ENCODE measurements at places on chromosomes 6 and 20.

GRCh38 chr20:50107086-50107660 lies 5.8 kb downstream of the UBE2V1 start:
- no peak for DNase-seq

- DNase-seq = no peak
Observed at GRCh38 chr20:59618131-59618530, 13.8 kb downstream of the PHACTR3 start.

DNA sequence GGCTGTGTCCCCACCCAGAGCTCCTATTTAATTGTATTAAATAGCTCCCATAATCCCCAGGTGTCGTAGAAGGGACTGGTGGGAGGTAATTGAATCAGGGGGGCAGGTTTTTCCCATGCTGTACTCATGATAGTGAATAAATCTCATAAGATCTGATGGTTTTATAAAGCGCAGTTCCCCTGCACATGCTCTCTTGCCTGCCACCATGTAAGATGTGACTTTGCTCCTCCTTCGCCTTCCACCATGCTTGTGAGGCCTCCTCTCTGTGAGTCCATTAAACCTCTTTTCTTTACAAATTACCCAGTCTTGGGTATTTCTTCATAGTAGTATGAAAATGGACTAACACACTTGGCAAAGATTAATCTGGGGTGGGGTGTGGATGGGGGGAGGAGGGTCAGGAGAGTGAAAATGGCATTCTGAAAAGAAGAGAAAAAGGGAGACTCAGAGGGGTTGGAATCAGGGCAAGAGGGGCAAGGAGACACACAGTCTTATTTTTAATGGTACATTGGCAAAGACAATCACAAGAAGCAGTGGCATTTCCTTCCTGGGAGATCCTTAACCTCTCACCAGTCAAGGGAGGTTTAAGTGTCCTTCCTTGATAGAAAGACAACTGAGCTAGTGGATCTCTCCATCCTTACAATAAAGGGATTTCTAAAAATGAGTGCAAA lies 37.5 kb upstream of the NOX3 start:
- DNase-seq = no peak

- DNase-seq = no peak
Observed at GRCh38 chr6:152957796-152958195, 25.0 kb downstream of the FBXO5 start.

- DNase-seq = no peak
Observed at GRCh38 chr6:99613705-99614429, 7.2 kb downstream of the PRDM13 start.

- no peak for DNase-seq
Observed at GRCh38 chr6:148758492-148758891, 11.7 kb downstream of the UST start.

- DNase-seq = peak; percentile 62
Observed at GRCh38 chr6:81553216-81553615, 199.3 kb downstream of the TENT5A start.

DNA sequence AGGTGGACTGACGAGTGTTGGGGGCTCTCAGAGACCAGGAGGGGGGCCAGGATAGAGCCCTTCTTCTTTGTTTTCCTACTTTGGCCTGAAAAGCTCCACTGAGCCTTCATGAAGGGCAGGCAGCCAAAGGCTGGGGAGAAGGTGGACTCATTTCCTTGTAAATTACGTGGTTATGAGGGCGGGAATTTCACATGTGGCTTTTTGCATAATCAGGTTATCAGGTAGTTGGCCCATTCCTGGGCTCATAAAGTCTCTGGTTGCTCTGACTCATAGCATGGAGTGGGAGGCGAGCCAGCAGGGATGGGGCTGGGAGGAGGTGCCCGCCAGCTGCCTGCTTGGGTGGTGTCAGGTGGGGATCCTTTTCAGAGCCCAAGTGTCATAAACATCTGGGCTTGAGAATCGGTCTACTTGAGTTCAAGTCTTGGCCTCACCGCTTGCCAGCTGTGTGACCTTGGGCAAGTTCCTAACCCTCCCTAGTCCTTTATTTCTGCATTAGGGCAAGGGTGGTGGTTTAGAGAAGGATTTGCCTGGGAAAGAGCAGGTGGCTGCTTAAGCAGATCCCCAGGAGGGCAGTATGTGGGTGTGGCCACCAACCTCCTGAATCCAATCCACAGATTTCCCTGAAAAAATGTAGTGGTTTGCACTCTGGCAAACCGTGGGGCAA lies 26.5 kb upstream of the RNF24 start:
- DNase-seq = peak; percentile 63

DNA sequence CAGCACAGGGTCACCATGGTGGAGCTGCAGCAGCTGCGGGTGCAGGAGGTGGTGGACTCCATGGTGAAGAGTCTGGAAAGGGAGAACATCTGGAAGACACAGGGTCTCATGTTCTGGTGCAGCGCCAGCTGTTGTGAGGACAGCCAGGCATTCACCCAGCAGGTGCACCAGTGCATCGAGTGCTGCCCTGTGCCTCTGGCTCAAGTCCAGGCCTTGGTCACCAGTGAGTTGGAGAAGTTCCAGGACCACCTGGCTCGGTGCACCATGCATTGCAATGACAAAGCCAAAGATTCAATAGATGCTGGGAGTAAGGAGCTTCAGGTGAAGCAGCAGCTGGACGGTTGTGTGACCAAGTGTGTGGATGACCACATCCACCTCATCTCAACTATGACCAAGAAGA lies 22.9 kb upstream of the RIPK1 start:
- no peak for DNase-seq

DNA sequence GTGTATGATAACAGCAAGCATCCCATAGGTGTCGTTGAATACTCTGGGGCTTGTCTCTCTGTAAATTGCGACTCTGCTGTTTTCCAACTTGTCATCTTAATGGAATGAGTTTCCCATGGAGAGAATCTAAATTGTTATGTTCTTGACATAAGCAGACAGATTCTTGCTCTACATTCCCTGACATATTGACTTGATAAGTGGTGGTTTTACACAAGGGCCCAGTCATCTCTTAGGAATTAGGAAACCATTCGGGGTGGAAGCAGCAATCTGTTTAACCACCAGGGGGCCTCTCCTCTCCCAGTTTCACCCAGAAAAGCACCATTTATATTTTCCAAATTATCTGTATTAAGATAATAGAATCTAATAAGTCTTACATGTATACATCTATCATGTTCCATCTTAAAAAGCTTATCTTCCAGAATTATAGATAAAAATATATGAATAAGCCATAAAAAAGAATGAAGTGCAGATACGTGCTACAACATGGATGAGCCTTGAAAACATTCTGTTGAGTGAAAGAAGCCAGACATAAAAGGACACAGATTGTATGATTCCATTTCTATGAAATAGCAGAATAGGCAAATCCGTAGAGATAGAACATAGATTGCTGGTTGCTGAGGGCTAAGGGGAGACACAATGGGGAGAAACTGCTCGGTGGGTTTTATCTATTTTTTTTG lies 23.1 kb upstream of the MROH8 start:
- DNase-seq = peak; percentile 97

GRCh38 chr6:122752459-122752858 lies 27.1 kb upstream of the FABP7 start:
- no peak for DNase-seq

DNA sequence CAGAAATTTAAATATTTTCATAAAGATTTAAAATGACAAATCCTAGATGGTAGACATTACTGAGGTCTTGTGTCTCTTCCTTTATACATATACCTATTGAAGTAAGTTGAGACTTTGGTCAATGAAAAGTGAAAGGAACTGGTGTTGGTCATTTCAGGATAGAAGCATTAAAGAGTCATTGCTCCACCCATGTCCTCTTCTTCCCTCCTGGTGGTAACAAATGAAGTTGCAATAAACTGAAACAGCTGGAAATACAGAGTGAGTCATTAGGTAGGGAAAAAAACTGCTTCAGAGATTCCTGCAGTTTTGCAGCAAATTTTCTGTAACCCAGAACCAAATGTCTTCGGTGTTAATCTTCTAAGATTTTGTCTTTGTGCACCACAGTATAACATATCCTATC lies 448.0 kb downstream of the EYS start:
- peak; percentile 3 for DNase-seq

DNA sequence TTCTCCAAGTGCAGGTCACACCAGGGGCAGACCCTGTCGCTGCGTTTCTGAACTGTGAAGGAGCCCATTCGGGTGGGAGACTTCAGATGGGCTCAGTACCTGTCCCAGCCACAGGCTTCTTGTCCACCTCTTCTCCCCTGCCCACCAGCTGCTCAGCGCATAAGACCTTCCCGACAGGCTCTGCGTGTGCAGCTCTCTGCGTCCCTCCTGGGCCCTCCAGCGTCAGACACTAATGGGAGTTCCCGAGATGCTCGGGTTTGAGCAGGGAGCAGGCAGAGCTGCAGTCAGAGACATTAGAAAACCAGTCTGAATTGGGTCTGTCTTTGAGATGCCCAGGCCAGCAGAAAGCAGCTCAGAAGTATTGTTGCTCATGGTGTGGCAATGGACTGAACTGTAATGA lies 50.4 kb downstream of the TCP11 start:
- no peak for DNase-seq

- no peak for DNase-seq
Observed at GRCh38 chr20:31642837-31643236, 5.1 kb downstream of the COX4I2 start.

GRCh38 chr20:53409447-53409717 lies 184.3 kb downstream of the ZNF217 start:
- DNase-seq = no peak

GRCh38 chr6:34237316-34237721 lies 646 bp downstream of the HMGA1 start:
- DNase-seq = no peak

GRCh38 chr6:14743144-14743473 lies 502.8 kb upstream of the JARID2 start:
- no peak for DNase-seq

- no peak for DNase-seq
Observed at GRCh38 chr20:1225263-1225782, 521 bp upstream of the RAD21L1 start.

DNA sequence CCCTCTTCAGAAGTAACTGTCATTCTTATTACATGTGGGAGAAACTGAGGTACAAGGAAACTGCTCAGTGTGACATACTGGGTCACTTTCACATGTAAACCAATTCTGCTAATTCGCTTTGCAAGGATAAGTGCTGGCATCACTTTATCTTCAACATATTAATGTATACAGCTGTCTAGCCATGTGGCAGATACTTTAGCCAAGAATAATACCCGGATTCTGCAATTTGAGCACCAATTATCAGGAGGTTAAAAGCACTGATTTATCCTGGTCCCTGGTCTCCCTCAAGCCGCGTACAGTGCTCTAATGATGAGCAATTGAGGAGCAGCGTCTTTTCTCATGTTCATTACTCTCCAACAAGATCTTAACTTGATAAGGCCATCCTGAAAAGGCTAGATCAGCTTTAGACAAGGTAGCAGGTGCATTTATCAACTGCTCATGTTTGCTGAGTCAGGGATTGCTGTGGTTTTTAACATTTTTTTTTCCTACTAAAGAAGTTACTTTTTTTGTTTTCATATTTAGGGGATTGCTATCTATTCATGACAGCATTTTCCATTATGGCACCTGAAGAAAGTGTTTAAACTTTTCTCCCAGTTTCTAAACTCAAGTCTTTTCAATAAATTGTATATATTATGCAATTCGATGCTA lies 1066.3 kb upstream of the MAP3K7 start:
- no peak for DNase-seq

- DNase-seq = no peak
Observed at GRCh38 chr6:39938773-39939654, 4.8 kb upstream of the MOCS1 start.

- DNase-seq = peak; percentile 94
Observed at GRCh38 chr20:51660672-51661608, 107.2 kb downstream of the ATP9A start.

DNA sequence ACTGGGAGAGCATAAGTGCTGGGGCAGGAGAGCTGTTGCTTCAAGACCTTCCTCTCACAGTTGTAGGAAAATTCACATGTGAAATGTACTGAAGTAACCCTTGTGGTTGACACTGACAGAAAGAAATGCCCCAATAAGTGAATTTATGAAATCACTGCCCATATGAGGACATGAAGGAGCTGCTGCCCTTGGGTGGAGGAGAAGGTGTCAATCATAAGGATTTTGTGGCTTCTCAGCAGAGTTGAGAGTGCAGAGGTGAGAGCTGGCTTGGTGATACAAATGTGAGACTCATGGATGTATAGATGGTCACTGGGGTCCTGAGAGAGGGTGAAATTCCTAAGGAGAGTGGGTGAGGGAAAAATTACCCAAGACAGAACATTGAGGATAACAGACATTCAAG lies 33.9 kb upstream of the CMTR1 start:
- no peak for DNase-seq

DNA sequence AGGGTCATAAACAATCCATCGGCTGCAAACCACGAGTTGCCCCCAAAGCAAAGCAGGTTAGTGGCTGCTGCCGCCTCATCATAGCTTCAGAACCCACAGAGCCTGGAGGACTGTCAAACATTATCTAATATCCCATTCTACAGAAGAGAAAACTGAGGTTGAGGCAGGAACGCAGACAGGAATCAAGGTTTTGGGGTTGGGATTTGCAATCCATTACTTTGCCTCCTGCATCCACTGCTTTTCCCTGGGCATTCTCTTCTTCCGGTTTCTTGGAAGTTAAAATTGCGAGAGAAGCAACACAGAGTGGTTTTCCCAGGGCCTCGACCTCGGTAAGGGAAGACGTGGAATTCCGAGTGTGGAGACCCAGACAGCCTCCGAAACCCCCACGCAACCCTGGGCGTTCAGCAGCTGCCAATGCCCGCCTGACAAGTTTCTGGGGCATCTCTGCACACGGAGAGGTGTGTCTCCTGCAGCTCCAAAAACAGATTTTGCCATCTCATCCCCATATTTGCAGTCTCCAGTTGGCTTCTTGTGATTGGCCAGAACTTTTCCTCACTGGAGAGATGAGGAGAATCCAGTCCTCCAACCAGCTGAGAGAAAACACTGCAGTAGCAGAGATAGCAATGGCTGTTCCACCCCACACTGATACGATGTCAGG lies 45.5 kb upstream of the SNAP25 start:
- DNase-seq = no peak

DNA sequence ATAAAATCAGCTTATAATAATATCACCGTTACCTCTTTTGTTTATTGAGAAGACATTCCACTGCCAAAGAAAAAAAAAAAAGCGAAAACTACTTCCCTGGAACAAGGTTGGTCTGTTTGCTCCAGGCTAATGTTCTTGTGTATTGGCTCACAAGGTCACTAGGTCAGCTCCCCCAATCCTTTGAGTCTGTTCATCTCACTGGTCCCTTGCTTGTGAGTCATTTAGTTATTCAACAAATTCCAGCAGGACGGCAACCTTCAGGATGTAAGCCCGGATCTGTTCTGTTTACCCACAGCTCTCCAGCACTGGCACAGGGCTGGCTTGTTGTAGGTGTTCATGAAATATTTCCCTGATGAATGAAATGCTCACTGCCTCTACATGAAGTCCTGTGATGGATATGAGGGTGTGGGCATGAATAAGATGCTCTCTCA lies 3.3 kb downstream of the ARHGAP40 start:
- peak; percentile 68 for DNase-seq

DNA sequence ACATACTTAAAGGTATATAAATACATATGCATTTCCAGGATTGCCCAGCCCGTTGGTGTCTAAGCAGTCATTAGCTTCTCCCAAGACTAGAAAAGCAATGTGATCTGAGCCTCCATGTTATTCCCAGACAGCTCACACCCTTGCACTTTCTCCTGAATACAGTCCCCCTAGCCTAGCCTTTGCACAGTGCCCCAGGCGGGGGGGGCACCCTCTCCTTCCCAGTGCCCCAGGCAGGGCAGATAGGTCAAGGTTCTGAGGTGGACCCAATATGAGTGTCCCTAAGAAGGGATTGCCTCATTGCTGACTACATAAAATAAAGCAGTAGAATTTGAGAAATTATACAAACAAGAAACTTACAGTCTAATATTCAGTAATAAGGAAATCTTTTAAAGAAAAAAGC lies 15.4 kb upstream of the GNRH2 start:
- no peak for DNase-seq

GRCh38 chr6:122785891-122786290 lies 3.2 kb upstream of the SMPDL3A start:
- DNase-seq = no peak

GRCh38 chr6:41759905-41760579 lies 12.8 kb upstream of the PGC start:
- DNase-seq = no peak
